ENCODE measurements at places on chromosomes 7 and 10. TPM values are rescaled to one million over a fixed set of nuclear protein-coding genes. Genes with fewer than 3 reads are reported as not detected.

DNA sequence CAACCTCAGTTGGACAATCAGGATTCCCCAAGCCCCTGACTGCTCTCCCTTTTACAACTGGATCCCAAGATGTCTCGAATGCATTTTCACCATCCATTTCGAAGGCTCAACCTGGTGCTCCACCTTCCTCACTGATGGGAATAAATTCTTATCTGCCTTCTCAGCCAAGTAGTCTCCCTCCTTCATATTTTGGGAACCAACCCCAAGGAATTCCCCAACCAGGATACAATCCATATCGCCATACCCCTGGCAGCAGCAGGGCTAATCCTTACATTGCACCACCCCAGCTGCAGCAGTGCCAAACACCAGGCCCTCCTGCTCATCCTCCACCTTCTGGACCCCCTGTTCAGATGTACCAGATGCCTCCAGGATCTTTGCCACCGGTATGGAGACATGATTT is 6.0 kb downstream of the SEC23IP start:
- no peaks in the 10 kb centered on the region for H3K27me3 ChIP-seq
- DNase-seq, result no peak
- peaks cover 55% of the 10 kb centered on the region for H3K36me3 ChIP-seq
- H3K4me1 ChIP-seq, result peaks cover 46% of the 10 kb centered on the region

DNA sequence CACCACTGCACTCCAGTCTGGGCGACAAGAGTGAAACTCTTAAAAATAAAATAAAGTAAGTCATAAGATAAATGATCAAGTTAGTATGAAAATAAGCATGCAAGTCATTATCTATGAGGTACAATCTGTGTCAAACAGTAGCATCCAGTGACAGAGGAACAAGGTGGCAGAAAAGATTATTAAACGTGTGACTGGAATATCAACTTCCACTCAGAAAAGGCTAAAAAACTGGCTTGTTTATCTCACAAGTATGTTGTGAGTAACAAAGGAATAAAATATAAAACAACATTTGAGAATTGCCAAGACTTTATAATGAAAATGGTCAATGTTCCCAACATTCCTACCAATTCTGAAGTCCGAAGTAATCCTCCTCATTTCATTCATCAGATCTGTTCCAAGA is 30.3 kb downstream of the ITGB1 start:
- H3K4me3 ChIP-seq, result no peak overlapping the region
- H3K27ac ChIP-seq, result no peak overlapping the region
- no peaks in the 10 kb centered on the region for H3K4me1 ChIP-seq
- DNase-seq, result no peak
- peaks cover 74% of the 10 kb centered on the region for H3K36me3 ChIP-seq

DNA sequence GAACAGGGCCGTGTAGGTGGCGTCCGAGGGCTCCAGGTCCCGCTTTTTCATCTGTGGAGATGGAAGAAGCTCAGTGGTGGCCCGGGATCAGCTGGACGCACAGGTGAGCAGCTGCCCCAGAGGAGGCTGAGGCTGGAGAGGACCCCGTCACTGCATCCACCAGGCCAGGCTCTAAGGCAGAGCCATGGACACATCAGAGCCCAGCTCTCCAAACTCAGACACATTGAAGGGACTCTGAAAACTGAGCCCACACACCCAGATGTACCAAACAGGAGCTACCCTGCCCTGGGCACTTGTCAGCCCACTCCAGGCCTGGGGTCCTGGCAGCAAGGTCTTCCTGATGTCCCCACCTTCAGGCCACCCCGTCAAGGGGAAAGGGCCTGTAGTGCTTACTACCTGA is 8.8 kb downstream of the PTCD1 start:
- H3K4me1 ChIP-seq, result no peaks in the 10 kb centered on the region
- peaks cover 76% of the 10 kb centered on the region for H3K36me3 ChIP-seq
- no peak overlapping the region for H3K4me3 ChIP-seq
- no peak for DNase-seq

GRCh38 chr10:6023661-6024333 is 38.4 kb downstream of the IL2RA start:
- H3K27ac ChIP-seq, result no peak overlapping the region
- H3K4me1 ChIP-seq, result peaks cover 9% of the 10 kb centered on the region
- no peak overlapping the region for H3K4me3 ChIP-seq
- no peaks in the 10 kb centered on the region for H3K27me3 ChIP-seq

DNA sequence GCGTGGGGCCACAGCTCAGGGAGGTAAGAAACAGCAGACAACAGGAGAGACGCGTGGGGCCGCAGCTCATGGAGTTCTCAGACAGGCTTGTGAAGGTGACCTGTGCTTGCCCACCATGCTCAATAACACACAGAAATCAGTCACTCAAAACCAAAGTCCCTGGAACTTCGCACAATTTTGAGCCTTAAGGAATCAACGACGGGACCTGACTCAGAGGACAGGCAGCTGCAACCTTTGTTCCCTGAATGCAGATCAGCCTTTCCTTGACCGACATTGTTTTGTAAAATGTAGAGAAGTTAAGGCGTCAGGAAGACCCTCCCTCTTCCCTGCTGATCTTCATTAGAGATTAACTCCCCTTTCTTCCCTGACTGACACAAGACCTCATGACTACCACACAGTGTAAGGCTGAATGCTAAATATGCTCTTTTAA is 8.5 kb upstream of the KNDC1 start:
- no peak overlapping the region for H3K27ac ChIP-seq
- H3K4me1 ChIP-seq, result no peaks in the 10 kb centered on the region
- DNase-seq, result peak; percentile 36
- no peak overlapping the region for H3K4me3 ChIP-seq
- peaks cover 18% of the 10 kb centered on the region for H3K27me3 ChIP-seq

DNA sequence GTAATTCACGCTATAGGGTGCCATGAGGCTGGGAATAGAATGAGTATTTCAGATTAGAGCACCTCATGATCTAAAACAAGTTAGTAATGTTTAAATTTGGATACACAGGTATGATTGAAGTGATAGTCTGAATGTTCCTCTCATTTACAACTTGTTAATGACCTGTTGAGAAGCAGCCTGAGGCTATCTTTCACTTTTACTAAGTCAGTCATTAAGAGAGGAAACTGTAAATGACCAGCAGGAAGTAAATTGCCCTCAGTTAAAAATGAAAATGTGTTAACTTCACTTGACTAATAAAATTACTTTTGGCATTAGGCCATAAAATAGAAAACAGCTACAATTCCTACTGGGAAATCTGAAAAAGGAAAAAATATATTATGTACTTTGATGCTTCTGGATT is 1042.0 kb downstream of the DNAJB9 start:
- H3K36me3 ChIP-seq, result no peaks in the 10 kb centered on the region
- H3K27ac ChIP-seq, result no peak overlapping the region
- no peaks in the 10 kb centered on the region for H3K27me3 ChIP-seq
- no peak for DNase-seq
- no peaks in the 10 kb centered on the region for H3K4me1 ChIP-seq
- no peak overlapping the region for H3K4me3 ChIP-seq

DNA sequence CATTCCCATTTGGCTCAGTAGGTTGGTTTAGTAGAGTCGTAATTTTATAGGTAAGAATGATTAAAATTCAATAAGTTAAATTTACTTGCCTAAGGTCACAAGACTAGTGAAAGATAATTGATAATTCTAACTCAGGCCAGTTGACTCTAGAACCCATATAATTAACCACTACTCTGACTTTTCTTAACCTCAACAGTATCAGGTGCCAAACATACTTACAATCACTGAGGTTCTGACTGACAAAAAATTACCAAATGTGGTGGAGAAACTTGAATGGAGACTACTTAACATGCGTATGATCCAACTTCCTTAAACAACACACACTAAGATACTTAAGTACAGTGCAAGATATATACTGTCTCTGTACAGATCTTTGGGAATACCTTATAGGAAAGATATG is 667.3 kb upstream of the SORCS1 start:
- H3K27me3 ChIP-seq, result no peaks in the 10 kb centered on the region
- H3K4me1 ChIP-seq, result no peaks in the 10 kb centered on the region
- H3K27ac ChIP-seq, result no peak overlapping the region

DNA sequence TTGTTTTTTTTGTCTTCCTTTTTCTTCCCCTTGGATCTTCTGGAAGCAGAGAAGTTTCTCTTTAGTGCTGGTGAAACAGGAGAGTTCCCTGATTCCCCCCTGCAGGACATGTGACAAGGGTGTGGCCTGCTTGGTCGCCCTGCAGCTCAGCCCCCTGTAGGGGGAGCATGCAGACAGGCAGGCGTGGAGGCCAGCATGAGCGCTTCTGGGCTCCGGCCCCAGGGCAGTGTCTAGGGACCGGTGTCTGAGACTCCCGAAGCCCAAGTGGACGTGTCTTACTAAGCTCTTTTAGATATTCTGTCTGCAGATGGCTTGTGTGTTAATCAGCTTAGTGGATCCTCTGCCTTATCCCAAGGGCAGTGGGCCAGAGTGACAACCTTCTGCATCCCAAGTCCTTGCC is 26.1 kb downstream of the PRSS58 start:
- no peaks in the 10 kb centered on the region for H3K27me3 ChIP-seq
- H3K4me1 ChIP-seq, result no peaks in the 10 kb centered on the region
- H3K27ac ChIP-seq, result no peak overlapping the region
- H3K36me3 ChIP-seq, result no peaks in the 10 kb centered on the region
- no peak for DNase-seq

- no peaks in the 10 kb centered on the region for H3K4me1 ChIP-seq
- H3K4me3 ChIP-seq, result no peak overlapping the region
- no peak for DNase-seq
- no peaks in the 10 kb centered on the region for H3K27me3 ChIP-seq
- H3K27ac ChIP-seq, result no peak overlapping the region
Observed at GRCh38 chr10:1483826-1484225, 253.5 kb downstream of the ADARB2 start.

DNA sequence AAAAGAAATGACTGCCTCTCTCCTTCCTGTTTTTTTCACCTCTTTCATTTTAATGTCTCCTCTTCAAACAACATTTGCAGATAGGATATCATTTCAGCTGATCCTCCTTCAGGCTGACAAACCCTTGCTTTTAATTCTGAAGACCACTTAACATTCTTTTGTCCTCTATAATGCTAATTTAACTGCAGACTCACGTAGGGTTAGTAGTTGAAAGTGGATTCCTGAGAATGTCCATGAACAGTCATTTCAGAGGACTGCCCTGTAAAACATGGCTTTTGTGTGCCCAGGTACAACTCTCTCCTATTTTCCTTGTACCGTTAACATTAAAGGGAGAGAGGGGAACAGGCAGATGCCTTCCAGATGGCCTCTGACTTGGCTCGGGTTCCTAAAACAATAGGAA is 524.4 kb downstream of the SDK1 start:
- no peaks in the 10 kb centered on the region for H3K27me3 ChIP-seq
- no peak for DNase-seq
- no peak overlapping the region for H3K4me3 ChIP-seq
- H3K27ac ChIP-seq, result no peak overlapping the region
- no peaks in the 10 kb centered on the region for H3K4me1 ChIP-seq

GRCh38 chr7:72292794-72293193 is 119.3 kb downstream of the CALN1 start:
- H3K27me3 ChIP-seq, result no peaks in the 10 kb centered on the region
- no peaks in the 10 kb centered on the region for H3K36me3 ChIP-seq
- no peak overlapping the region for H3K27ac ChIP-seq
- H3K4me3 ChIP-seq, result no peak overlapping the region

GRCh38 chr7:77550586-77550985 is 13.5 kb downstream of the PTPN12 start:
- H3K27ac ChIP-seq, result no peak overlapping the region
- H3K27me3 ChIP-seq, result no peaks in the 10 kb centered on the region
- no peaks in the 10 kb centered on the region for H3K36me3 ChIP-seq
- H3K4me3 ChIP-seq, result no peak overlapping the region
- H3K4me1 ChIP-seq, result peaks cover 69% of the 10 kb centered on the region

DNA sequence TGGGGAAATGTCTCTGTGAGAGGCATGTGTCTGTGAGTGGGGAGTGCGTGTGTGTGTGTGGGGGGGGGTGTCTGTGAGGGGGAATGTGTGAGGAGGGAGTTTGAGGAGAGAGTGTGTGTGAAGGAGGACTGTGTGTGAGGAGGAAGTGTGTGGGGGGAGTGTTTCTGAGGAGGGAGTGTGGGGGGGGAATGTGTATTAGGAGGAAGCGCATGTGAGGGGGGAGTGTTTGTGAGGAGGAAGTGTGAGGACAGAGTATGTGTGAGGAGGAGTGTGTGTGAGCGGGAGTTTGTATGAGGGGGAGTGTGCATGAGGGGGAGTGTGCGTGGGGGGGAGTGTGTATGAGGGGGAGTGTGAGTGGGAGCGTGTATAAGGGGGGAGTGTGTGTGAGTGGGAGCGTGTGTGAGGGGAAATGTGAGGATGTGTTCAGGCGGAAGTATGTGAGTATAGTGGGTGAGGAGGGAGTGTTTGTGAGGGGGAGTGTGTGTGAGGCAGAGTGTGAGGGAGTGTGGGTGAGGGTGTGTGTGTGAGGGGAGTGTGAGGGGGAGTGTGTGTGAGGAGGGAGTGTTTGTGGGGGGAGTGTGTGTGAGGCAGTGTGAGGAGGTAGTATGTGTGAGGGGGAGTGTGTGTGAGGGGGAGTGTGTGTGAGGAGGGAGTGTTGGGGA is 21.8 kb upstream of the PTPRN2 start:
- H3K27ac ChIP-seq, result no peak overlapping the region
- H3K36me3 ChIP-seq, result no peaks in the 10 kb centered on the region
- no peak for DNase-seq
- H3K27me3 ChIP-seq, result no peaks in the 10 kb centered on the region
- no peaks in the 10 kb centered on the region for H3K4me1 ChIP-seq
- no peak overlapping the region for H3K4me3 ChIP-seq

DNA sequence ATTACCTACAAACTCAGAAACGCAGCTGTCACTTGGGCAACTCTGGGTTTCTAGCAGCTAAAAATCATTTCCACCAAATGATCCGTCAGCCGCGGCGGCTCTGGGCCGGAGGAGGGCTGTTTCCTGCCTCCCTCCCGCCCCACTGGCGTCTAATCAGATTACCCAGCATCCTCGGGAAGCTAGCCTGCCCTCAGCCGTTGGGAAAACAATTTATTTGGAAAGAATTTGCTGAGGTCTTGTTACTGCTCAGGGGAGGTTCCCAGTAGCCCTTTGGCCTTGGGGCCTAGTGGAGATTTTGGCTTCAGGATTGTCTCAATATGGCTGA is 65.0 kb upstream of the ADGRA1 start:
- no peaks in the 10 kb centered on the region for H3K36me3 ChIP-seq
- no peak overlapping the region for H3K27ac ChIP-seq
- H3K4me1 ChIP-seq, result no peaks in the 10 kb centered on the region
- peaks cover 28% of the 10 kb centered on the region for H3K27me3 ChIP-seq
- no peak for DNase-seq
- H3K4me3 ChIP-seq, result no peak overlapping the region

CYP2C19 gene
- not detected for total RNA-seq

EBLN1 gene
- total RNA-seq, result not detected

PHKG1 gene
- 1.1 TPM for total RNA-seq

PPP1R3C gene
- 10.8 TPM for total RNA-seq

CYP3A4 gene
- total RNA-seq, result not detected

TMEM176A gene
- 57.4 TPM for total RNA-seq

EN2 gene
- not detected for total RNA-seq

BEND7 gene
- 16.9 TPM for total RNA-seq

LIPJ gene
- total RNA-seq, result 0.09 TPM

IFIT1B gene
- total RNA-seq, result not detected
